ENCODE measurements at places on chromosomes 4 and X.
A peak's percentile ranks its signal among the peaks of the same experiment; 100 is the strongest.

DNA sequence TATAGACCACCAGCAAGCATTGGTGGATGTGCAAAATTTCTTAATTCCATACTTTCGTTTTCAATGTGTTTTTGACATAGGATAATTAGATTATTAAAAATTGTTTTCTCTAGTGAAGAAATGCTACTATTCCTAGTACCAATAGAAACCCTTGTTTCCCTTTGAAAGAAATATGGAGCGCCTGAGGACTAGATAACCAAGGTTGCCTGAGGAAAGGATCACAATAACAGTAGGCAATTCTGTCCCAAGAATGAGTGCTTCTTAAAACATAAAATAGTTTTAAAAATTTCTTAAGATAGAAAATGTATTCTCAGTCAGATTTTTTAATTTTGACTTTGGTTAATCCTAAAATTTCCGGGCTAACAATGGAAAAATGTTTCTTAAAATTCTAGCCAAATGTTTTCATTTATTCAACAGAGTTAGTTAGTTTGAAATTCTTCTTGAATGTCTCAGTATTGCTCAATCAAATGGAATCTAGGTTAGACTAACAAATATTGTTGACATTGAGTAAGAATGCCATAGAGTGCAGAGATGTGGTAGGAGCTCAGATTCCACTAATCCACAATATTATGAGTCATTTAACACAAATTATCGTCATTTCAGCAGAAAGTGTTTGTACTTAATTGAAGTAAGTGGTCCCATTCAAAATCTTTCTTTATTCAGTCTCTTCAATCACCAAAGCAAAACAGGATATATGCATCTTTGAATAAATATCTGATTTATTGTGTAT lies 666.0 kb downstream of the GRID2 start:
- peak; percentile 95 for DNase-seq

GRCh38 chrX:67604979-67605703 lies 61.3 kb downstream of the AR start:
- no peak for DNase-seq

GRCh38 chr4:149311076-149311475 lies 504.6 kb downstream of the IQCM start:
- no peak for DNase-seq

- no peak for DNase-seq
These were observed 24.2 kb upstream of the SPON2 start for GRCh38 chr4:1196421-1197183.

DNA sequence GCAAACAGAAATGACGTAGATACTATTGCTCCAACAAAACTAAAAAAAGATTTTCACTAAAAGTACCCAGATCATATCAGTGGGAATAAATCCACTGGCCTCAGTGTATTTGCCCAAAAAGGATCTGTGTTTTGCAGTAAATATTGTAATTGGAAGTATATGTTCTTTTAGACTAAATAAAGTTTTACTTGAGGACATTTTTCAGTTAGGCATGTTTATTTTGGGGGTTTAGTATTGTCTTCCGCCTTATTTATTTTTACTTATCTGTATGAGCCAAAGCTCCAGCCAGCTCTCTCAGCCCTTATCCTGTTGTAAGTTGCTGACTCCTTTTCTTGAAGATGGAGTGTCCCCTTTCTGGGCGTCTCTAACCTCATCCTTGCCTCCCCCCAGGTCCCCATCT lies 49.8 kb downstream of the PTTG2 start:
- no peak for DNase-seq
